ENCODE measurements at places on chromosomes 13 and 19.

DNA sequence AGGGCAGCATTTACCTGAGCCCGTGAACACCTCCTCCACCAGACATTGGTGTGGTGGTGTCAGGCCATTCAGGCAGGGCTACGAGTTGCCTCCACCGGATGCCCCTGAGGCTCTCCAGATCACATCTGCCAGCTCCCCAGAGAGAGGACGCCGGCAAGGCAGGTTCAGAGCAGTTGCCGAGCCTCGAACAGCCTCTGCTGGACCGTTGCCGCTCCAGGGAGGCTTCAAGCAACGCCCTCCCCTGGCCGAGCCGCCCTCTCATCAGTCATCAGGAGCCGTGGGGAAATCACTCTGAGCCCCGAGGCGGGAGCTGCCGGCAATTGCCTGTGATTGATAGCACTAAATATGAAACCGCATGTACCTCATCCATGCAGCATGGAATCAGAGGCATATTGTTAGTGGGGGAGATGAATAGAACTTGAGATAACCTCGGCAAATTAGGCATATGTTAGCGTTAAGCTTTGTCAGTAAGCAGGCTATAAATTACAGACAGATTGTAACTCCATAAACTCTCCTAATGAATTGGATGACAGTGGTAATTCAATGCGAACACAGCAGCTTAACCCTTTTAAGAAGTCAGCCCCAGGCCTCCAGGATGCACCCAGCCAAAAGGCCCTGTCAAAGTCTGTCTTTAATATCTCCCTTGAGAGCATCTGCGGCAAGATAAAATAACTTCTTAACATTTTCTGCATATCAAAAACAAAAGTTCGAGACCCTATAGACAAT lies 29.8 kb upstream of the SPACA7 start:
- no peak for DNase-seq

- no peak for DNase-seq
Measured at GRCh38 chr13:71320452-71320851, 546.6 kb downstream of the DACH1 start.

GRCh38 chr13:45280751-45281634 lies 60.0 kb downstream of the TPT1 start:
- peak; percentile 40 for DNase-seq

- no peak for DNase-seq
Measured at GRCh38 chr13:99258210-99258860, at the start of gene GPR18. Gene GPR18 (minus strand): TSS chr13:99258379. CDS start chr13:99255872, 2,507 bp downstream.

- DNase-seq: no peak
Measured at GRCh38 chr19:30406220-30407067, 34.3 kb downstream of the ZNF536 start.

GRCh38 chr13:111908981-111909380 lies 158.0 kb upstream of the SOX1 start:
- no peak for DNase-seq

GRCh38 chr13:113371061-113371460 lies 7.1 kb upstream of the GRTP1 start:
- no peak for DNase-seq

GRCh38 chr13:73451221-73452029 lies 392.6 kb downstream of the KLF5 start:
- DNase-seq: no peak

- no peak for DNase-seq
Measured at GRCh38 chr19:31421082-31421481, 71.8 kb upstream of the TSHZ3 start.

- no peak for DNase-seq
Measured at GRCh38 chr19:10142701-10143375, 23.1 kb upstream of the EIF3G start.

GRCh38 chr19:35560677-35561076 lies 2.8 kb downstream of the ATP4A start:
- no peak for DNase-seq

GRCh38 chr13:33015791-33016323 lies 366 bp upstream of the KL start:
- no peak for DNase-seq

- DNase-seq: no peak
Measured at GRCh38 chr13:73070451-73071098, 11.8 kb downstream of the KLF5 start.

DNA sequence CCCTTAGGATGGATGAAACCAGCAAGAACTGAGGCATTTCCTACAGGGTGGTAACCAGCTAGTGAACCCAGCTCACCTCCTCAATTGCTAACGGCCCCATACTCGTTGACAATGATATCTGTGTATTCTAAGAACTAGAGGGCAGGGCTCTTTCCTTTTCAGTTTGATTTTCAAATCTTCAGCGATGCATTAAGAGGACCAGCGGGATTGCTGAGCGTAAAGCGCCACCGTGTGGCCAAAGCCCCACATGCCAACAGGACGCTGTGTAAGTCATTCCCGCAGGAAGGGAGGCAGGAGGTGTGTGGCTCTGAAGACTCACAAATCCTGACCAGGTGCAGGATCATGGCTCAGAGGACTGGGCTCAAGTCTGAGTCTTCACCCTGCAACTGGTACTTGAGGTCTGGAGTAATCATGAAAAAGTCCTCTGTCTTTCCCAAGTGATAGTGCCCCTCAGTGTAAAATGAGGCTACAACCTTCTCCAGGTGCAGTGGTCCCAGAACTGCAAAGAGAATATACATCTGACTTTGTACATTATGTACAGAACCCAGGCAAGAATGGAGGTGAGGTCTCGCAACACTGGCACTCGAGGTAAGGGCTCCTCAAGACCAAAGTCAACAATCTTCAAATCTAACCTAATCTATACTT lies 40.9 kb downstream of the C13orf42 start:
- peak; percentile 70 for DNase-seq

DNA sequence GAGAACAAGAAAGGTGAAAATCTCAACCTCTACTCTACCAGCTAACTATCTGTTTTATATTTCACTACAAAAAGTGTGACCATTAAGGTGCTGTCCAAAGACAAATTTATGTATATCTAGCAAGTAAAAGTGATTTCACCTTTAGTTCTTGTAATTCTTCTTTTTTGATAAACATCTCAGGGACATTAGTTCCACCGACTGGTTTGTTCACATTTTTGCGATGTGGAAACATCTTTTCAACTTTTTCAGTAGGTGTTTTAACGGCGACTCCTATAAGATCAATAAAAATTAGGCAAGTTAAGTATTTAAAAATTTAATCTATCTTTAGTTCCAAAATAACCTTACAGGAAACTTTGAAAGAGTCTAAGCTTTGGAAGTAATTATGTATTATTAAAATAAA lies 33.3 kb downstream of the CLDN10 start:
- no peak for DNase-seq

DNA sequence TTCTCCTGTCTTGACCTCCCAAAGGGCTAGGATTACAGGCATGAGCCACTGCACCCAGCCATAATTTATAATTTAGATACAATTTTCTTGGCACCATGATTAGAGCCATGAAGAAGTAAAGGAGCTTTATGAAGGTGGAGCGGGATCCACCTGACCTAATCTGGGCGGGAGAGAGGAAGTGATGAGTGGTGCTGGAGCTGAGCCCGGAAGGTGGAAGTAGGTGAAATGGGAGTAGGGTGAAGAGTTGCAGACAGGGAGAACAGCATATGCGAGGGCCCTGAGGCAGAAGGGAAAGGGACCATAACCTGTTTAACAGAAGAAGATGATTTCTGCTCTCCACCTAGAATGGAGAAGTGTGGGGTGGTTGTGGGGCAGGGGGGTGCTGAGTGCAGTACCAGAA lies 4.2 kb downstream of the BLOC1S3 start:
- no peak for DNase-seq
